ENCODE measurements at places on chromosomes 2 and 18.

DNA sequence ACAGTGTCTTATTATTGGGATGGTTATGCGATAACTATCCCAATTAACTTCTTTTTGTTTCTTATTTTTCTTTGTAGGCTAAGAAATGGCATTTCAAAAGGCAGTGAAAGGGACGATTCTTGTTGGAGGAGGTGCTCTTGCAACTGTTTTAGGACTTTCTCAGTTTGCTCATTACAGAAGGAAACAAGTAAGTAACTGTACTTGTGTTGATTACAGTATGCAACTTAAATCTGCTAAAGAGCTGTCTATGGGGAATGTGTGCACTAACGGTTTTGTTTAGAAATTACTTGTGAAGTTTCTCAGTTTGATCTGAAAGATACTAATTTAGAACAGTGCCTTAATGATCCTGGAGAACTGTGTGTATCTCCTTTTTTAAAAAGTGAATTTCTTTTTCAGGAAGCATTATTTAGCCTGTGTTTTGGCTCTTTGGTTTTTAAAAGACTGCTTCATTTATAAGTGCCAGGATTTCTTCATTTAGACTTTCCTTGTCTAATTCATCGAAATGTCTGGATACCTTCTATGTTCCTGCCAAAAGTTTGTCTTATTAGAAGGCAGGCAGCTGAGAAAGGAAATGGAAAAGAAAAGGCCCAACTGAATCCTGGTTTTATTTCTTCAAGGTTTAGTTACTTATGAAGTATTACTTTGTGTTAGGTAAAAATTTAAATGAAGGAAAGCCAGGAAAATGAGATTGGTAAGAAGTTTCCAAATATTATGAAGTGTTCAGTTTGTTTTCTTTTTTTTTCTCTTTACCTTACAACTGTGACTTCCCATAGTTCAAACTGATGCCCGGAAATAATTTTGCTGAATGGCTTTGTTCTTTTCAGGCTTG lies 40.1 kb downstream of the GPD2 start:
- DNase-seq: no peak

GRCh38 chr18:11154368-11154989 lies 5.1 kb upstream of the PIEZO2 start:
- peak; percentile 77 for DNase-seq

DNA sequence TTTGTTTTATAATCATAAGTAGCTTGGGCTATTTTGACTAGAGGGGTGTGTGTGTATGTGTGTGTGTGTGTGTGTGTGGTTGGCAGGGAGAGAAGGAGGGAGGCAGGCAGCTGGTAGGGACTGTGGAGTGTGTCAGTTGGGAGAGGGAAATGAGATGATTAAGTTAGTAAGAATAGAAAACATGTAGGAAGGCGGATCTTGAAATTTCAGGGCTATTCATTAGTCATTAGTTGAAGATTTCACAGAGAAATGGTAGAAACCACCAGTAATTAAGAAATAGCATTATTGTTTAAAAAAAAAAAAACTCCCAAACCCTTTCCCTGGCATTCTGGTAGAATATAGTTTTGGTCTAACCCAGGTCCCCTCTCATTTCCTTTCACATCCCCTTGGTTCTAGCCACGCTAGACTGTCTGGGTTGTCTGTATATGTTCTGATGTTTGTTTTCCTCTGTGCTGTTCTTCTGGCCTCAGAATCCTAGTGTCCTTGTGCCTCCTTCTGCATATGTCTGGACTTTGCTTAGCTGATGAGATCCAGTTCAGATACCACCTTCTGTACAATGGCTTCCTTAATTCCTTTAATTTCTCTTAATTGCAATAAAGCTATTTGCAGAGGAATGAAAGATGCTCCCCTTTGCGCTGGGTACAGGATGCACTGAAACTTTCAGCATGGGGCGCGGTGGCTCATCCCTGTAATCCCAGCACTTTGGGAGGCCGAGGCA lies 161.6 kb downstream of the NEDD4L start:
- no peak for DNase-seq

DNA sequence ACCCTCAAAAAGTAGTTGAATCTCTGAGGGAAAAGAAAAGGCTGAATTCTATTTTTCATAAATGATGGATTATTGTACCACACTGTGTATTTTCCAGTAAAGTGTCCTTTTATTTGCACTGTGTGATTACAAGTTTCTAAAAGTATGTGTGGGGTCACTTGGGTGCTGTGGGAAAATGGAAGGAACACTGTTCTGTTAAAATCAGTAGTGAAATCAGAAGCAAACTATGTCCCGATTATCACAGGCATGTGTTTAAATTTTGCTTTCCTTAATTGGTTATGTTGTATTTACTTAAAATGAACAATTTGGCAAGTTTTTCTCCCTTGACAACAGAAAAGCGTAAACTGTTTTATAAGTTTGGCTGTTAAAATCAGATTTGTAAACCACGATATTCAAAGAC lies 353.1 kb downstream of the ARHGAP15 start:
- DNase-seq: peak; percentile 57

- peak; percentile 79 for DNase-seq
Observed at GRCh38 chr2:43226955-43227829, 786 bp upstream of the ZFP36L2 start.

GRCh38 chr2:88114889-88115288 lies 13.0 kb downstream of the FABP1 start:
- DNase-seq: peak; percentile 85

DNA sequence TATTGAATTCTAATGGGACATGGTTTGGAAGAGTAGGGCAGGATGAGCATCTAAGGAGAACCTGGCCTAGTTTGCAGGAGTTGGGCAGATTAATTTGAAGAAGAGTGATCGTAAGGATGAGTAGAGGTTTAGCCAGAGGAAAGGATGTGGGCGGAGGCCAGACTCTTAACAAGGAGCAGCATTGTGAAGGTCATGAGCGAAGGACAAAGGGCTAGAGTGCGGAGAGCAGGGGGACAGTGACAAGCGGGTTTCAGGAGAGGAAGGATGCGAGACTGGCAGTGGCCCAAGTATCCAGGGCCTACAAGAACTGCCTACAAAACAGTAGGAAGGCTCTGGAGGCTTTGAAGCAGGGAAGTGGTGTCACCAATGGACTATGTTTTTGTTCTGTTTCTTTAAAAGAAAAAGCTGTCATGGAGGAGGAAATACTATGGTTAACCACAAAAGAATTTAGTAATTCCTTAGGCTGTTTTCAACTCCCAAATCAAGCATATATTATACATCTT lies 20.1 kb downstream of the SLC66A3 start:
- DNase-seq: peak; percentile 37

GRCh38 chr2:33531549-33532059 lies 55.2 kb downstream of the RASGRP3 start:
- DNase-seq: no peak

GRCh38 chr2:232941912-232942594 lies 71.0 kb downstream of the NGEF start:
- no peak for DNase-seq

DNA sequence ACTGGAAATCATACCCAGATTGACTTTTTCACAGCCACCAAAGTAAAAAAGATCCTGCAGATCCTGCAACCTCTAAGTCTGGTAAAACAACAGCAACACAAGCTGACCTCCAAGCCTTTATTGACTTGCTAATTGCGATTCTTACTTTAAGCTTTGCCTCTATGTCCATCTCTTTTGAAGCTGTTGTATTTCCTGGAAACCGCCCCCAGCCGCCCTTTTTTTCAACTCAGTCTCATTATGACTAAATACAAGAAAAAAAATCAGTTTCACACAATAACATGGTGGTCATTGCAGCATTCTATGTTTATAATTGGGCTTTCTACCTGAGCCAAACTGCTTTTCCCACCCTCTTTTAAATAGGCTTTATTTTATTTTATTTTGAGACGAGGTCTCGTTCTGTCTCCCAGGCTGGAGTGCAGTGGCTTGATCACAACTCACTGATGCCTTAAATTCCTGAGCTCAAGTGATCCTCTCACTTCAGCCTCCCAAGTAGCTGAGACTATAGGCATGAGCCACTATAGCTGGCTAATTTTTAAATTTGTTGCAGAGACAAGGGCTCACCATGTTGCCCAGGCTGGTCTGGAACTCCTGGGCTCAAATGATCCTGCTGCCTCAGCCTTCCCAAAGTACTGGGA lies 76.2 kb downstream of the MOGAT1 start:
- no peak for DNase-seq

DNA sequence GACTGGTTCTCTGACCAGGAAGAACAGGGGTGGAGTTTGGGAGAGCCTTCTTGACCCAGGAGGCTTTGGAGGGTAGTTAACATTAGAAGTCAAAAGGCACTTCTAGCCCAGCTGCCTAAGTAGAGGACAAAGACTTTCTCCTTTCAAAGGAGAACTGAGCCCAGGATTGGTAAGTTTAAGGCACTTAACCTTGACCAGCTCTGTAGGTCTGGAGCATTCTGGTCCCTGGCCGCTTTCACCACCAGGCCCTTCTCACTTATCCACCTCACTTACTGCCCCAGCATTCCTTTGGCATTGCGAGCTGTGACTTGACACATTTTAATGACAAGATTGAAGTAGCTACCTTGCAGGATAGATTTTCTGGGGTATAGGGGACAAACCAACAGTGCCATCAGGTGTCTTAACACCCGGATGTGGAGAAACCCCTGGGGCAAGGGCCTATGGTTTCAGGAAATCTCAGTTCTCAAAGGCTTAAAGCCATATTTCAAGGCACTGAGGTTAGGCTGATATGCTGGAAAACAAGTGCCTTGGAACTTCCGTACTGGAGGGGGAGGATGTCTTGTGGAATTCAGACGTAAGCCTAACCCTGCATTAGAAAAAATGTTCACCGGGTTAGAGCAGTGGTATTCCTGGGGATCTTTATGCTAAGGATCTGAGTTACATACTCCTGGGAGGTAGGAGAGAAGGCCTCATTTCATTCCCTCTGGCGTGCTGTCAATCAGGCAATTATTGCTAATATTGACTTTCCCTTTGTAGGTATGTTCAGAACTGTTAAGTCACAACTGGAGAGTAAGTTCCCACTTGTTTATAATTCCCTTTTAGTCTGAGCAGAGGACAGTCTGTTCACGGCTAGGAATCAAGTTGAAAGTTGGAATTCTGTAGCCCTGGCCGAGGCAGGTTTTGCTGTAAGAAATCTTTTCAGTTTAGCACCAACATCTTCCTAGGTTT lies 4.3 kb downstream of the C2orf68 start:
- no peak for DNase-seq

Data from muscle of back (tissue), 13 donors.